NCI-H1930 (cell line): ENCODE measurements at places on chromosomes 12 and 14.
A peak's percentile ranks its signal among the peaks of the same experiment; 100 is the strongest.

GRCh38 chr12:132152411-132152821, 8.2 kb downstream of the NOC4L start:
- DNase-seq, result no peak

DNA sequence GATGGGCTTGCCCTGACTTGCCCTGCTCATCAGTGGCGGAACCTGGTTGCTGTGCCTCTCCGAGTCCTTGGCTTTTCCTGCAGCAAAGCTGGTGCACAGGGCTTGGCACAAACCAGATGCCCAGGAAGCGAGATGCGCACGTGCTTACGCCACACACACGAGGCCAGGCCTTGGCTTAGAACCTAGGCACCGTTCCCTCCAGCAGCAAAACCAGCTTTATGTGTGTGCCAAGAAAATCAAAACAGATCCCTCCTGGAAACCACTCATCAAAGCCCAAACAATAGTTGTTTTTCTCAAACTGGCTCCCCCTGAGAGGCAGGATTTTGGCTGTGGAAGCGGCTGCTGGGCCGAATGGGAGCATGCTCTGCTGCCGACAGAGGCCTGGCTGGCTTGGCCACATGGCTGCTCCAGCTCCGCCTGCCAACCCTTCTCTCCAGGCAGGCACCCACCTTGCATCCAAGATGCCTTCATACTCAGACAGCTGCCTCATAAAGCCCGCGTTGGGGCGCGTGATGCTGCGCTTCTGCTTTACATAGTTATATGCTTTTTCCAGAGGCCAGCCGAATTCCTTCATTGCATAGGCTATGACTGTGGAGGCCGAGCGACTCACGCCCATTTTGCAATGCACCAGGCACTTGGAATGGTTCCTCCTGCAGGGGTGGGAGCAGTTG, 58.7 kb downstream of the SSH1 start:
- no peak for DNase-seq

- no peak for DNase-seq
Measured at GRCh38 chr12:53613821-53614220, 12.4 kb downstream of the ATF7 start.

DNA sequence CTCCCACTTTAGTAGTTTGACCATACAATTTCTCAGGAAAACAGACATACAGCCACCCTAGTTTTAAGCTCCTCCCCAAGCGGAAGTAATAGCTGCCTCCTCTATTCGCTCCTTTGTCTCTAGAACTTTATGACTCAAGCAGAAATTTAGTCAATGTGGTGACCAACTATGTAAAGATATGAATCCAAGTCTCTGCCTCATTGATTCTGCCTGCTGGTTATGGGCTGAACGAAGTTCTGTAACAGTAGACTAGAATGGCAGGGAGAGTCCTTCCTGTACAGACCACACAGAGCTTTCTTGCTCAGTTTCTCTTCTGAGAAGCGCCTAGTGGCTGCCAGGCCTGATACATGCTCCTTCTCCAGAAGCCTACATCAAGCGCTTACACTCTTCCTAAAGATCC, 19.1 kb downstream of the KICS2 start:
- no peak for DNase-seq

GRCh38 chr12:76384560-76384959, 36.3 kb upstream of the BBS10 start:
- DNase-seq, result no peak

DNA sequence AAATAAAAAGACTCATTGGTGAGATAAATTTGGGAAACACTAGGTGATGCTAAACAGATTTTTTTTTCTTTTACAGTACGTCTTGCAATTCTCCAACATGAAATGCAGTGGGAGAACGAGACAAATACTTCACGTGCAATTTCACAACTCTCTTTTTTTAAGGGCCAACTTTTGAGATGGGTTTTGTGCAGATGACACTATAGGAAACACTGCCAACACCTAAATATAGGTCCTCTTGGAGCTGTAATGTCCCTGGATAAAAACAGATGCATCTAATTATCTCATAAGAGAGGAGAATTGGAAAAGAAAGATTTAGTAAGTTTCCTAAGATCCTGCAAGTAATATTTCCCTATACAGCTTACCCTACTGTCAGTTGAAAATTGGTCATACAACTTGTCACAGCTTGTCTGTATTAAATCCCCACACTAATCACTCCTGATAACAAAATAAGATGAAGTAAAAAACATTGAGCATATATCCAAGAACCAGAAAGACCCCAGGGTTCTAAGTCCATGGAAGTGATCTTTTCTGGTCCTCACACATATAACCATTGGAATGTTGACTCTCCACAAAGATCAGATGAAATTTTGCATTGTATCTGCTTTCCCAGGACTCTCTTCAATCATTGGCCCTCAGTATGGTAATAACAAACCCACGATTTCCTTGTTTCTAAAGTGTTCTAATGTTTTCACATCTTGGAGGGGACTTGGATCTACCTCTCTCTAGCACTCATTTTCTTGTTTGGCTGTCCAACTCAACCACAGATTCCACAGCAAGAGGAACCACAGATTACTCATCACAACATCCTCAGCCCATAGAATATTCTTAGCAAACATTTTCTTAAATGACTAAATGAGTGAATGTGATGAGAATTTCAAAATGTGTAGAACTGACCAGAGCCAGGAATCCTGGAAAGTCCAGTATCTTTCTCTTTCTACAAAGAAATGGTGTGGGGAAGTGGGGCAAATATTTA, 769.4 kb upstream of the USP15 start:
- DNase-seq, result no peak

DNA sequence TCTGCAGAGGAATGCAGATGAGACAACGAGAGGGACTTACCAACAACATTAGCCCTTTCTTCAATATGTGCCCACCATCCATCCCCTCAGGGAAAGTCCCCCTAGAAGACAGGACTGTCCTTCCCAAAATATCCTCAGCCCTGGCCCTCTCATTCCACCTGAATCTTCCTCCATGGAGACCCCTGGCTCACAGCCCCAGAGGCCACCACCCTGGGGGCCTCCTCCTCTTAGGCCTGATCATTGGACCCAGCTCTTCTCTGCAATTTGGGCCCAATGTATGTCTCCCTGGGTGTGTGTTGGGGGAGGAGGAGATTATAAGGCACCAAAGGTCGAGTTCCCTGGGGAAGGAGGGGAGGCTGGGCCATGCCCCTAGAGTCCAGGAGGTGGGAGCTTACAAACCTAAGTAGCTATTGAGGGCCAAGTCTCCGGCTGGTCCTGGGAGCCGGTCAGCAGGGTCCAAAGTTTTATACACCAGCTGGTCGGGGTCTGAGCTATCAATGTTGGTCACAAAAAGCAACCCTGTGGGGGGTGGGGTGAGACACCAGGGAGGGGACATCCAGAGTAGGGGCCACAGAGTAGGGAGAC, 8.1 kb downstream of the ITGA7 start:
- DNase-seq, result no peak

DNA sequence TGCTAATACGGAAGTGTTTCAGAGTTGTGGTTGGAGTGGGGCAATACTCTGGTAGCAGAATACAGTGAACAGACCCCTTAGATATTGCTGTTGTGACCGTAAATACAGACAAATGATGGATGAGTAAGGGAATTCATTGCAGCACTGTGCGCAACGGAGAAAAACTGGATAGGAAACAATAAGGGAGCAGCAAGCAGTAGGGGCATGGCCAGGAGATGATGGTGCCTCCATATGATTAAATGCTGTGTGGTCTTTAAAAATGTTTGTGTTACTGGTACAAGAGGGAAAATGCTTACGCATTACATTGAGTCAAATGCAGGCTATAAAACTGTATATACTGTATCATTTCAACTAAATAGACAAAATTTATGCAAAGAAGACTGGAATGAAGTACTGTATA, 61.6 kb downstream of the EML1 start:
- DNase-seq, result no peak

DNA sequence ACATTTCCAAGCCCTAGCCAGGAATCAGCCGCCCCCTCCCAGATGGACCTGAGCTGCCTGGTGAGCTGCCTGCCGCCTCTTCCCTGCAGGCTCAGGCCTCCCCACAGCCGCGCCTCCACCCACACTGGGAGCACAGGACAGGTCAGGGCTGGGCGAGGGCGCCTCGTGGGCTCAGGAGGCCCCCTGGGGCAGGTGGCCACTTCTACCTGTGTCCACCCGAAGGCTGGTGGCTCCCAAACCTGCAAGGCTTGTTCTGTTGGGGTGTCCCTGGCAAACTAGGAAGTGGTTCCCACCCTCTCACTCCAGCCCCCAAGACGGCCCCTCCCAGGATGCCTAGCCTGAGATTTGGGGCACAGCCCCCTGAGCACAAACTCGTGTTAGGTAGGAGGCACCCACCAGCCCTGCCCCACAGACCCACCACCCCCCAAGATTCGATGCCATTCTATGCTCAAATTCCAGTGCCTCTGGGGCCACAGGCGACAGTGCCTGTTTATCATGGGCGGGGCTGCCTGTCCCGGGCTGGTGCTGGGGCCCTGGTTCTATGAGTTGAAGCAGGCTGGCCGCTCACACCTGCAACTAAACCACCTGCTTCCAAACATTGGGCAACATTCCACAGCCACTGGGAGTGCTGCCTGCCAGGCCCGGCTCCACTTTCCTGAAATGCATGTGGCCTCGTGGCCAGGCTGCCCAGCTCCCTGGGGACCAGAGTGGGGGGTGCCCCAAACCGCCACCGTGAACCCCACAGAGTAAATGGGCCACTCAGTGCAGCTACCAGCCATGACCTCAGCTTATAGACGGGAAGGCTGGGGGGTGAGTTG, 6.8 kb downstream of the MMP17 start:
- no peak for DNase-seq

DNA sequence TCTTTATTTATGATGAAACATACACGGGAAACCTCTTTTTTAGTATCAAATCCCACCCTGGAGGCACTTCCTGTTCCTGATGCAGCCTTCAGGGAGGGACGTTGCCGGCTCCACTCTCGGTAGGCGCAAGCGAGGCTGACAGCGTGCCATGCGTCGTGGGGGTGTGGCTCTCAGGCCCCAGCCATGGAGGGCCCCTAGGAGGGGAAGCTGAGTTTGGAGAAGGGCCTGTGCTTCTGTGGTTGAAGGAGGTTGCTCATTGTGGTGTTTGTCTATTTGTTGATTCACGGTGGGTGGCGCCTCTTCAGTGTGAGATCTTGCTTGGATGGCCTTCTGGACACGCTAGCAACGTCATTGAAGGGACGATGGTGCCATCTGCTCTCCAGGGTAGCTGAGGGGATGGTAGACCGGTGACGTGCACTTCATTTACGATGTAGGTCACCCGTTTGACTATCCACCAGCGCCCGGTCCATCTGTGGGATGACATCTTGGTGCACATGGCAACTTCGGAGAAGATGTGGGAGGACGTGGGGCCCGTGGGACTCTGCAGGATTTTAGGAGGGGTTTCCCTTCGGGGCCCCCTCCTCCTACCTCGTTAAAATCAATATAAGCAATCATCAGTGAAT, 126.3 kb upstream of the RTL1 start:
- DNase-seq, result no peak

GRCh38 chr12:76037130-76038103, 5.8 kb upstream of the PHLDA1 start:
- DNase-seq, result peak; percentile 37

DNA sequence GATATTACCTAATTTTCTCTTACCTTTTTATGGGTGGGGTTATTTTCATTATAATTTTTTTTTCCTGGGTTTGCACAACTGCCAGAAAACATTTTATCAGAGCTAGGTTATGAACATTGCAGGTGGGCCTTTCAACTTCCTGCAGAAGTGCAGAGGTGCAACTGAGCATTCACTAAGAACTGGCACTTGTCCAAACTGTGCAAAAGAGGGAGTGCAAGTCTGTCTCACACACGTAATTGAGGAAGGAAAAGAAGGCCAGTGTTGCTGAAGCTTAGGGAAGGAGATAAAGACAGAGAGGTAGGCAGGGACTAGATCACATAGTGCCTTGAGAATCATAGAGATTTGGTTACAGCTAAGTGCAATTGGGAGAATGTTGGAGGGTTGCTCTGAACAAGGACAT, 14.1 kb upstream of the AMN1 start:
- DNase-seq, result no peak

- no peak for DNase-seq
Measured at GRCh38 chr12:24724814-24725213, 224.1 kb downstream of the BCAT1 start.

DNA sequence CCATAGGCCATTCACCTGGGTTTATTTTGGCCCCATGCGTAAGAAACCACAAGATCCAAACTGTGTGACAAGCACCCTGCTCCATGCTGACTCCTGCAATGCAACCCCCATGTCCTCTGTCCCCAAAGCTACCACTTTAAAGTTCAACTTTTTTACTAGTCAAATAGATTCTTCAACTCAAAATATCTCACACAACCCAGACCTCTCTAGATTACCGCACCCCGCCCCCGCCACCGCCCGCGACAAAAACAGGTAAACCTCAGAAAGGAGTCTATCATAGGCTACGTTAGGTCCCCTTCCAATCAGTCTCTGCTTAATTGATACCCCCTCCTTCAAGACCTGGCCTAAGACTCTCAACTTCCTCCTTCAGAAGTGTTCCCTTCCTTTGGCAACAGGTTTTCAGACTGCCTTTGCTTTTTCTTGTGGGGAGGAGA, 2.2 kb downstream of the ZFP36L1 start:
- DNase-seq, result no peak

- no peak for DNase-seq
Measured at GRCh38 chr14:92914087-92914656, 8.8 kb upstream of the CHGA start.

GRCh38 chr14:90519262-90519920, 122.6 kb downstream of the CALM1 start:
- DNase-seq, result no peak

- DNase-seq, result no peak
Measured at GRCh38 chr12:53061404-53062010, 11.6 kb downstream of the TNS2 start.

DNA sequence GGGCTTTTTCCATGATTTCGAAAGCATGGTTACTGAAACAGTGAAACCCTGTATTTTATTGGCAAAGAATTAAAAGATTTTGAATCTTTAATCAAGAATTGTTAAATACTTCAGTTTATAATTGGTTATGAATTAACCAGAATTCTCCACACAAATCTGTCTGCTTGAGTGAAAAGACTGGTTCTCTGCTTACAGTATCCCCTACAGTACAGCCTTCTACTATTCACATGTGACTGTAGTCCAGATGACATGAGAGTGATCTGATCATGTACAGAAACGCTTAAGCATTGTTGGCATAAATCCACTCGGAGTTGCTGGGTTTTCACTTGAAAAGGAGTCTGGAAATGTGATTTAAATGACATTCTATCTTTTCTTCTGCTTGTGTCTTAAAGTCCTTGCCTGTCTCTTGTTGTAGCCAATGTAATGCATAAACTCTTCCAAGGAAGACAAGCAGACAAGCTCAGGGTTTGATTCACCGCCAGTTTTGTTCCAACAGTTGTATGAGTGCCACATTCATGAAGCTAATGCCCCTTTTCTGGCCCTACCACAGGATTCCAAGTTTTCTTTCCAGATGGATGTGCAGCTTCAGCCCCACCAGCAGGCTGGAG, 222.0 kb upstream of the LRIG3 start:
- no peak for DNase-seq

- no peak for DNase-seq
Measured at GRCh38 chr12:68405343-68405781, 73.2 kb upstream of the MDM1 start.

- DNase-seq, result no peak
Measured at GRCh38 chr12:25065035-25065434, 116.1 kb upstream of the BCAT1 start.
